Kasumi-1 (cell line): ENCODE measurements at places on chromosomes 5 and 9.

DNA sequence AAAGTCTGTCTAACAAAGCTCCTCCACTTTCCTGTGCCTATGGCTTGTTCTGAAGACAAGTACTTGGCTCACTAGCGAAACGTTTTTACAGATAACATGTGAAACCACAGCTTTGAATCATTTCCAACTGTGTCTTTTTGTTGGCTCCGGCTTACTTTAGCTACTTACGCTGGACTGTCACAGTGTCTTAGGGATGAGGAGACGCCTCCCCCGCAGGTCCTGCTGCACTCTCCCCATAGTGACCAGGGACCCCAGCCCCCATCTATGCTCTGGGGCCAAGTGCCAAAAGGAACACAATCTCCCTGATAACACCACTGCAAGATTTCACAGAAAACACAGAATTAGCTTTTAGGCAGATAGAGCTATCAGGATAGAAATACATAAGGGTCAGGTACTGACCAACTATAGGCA is 219.1 kb downstream of the ADAMTS6 start:
- peak; percentile 64 for DNase-seq

GRCh38 chr5:171152382-171152781 is 156.7 kb upstream of the TLX3 start:
- DNase-seq: peak; percentile 61

- peak; percentile 90 for DNase-seq
These were observed 146.2 kb upstream of the RASA1 start for GRCh38 chr5:87121304-87122150.

DNA sequence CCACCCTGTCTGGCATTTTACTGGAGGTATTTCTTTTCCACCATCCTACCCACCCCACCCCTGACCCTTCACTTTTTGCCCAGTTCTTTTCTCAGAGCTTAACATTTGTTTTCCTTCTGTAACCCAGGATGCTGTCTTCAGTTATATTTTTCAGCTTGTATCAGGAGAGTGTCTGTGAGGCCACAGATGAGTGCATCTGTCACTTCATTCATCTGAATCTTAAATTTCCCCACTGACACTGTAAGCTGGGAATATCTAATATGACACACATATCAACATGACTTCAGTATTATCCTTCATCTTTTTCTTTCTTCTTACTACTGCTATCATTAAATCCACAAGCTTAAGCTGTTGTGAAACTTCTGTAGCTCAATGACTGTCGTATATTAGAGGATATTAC is 4.9 kb downstream of the MARCHF3 start:
- DNase-seq: no peak
